ENCODE measurements at places on chromosomes 6 and 20.

- no peak for DNase-seq
These were observed 36.5 kb downstream of the JARID2 start for GRCh38 chr6:15282334-15282733.

GRCh38 chr6:21506126-21506525, 87.4 kb upstream of the SOX4 start:
- no peak for DNase-seq

DNA sequence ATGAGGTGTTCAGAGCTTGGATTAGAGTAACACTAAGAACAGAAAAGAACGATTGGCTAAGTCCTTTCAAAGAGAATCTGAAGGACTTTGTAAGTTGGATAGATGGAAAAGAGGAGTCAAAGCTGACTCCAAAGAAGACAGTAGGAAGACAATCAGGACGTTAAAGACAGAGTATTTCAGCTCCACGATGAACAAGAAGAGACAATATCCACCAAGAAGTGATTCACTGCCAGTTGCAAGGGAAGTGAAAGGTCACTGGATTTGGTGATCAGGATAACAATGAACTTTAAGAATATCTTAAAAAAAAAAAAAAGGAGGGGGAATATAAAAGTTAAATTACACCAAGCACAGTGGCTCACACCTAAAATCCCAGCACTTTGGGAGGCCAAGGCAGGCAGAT, 17.9 kb downstream of the REPS1 start:
- DNase-seq, result no peak

- DNase-seq, result no peak
These were observed 28.0 kb downstream of the CAP2 start for GRCh38 chr6:17421406-17421805.

GRCh38 chr6:124033501-124033900, 229.8 kb downstream of the NKAIN2 start:
- DNase-seq, result no peak

DNA sequence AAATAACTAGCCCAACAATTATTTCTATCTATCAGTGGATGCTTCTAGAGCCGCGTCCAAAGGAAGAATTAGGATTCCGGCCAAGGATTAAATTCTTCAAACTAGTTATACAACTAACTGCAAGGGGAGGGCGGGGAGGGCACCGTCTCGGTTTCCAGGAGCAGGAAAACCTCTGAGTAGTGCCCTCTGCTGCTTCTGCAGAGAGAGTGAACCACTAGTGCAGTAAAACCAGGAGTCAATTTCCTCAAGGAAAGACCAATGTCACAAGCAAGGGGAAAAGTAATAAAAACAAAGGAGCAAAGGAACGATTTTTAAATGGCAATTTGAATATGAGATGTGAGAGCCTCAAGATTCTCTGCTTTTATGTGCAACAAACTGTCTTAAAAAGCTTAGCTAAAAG, 16.5 kb upstream of the UBE2J1 start:
- no peak for DNase-seq

GRCh38 chr6:137728386-137729349, 138.4 kb upstream of the TNFAIP3 start:
- DNase-seq, result no peak

DNA sequence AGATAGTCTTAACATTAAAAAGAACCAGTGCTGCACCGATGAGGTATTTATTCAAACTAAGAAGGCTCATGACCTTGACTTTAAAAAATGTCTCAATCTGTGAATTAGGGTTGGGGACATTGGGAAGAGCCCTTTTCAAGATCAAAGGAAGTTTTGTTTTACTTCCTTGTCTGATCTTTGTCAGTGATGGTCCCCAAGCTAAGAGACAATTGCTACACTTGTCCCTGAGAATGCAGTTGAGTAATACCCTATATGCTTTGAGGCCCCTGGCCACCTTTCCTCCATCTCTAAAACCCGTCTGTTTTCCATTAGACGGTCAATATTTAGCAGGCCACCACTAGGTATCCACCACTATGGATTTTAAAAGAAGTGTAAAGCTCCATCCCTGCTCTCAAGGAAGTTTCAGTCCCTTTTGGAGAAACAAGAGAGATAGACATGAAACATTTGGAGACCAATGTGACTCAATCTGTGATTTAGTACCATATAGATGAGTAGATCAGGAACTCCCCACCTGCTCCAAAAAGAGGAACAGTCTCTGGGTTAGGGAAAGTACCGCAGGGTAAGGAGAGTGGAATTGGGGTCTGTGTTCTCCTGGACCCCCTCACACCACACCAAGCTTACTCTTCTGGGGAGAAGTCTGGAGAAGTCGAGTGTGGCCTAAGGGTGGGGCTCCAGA, 99.1 kb upstream of the ISM1 start:
- no peak for DNase-seq

DNA sequence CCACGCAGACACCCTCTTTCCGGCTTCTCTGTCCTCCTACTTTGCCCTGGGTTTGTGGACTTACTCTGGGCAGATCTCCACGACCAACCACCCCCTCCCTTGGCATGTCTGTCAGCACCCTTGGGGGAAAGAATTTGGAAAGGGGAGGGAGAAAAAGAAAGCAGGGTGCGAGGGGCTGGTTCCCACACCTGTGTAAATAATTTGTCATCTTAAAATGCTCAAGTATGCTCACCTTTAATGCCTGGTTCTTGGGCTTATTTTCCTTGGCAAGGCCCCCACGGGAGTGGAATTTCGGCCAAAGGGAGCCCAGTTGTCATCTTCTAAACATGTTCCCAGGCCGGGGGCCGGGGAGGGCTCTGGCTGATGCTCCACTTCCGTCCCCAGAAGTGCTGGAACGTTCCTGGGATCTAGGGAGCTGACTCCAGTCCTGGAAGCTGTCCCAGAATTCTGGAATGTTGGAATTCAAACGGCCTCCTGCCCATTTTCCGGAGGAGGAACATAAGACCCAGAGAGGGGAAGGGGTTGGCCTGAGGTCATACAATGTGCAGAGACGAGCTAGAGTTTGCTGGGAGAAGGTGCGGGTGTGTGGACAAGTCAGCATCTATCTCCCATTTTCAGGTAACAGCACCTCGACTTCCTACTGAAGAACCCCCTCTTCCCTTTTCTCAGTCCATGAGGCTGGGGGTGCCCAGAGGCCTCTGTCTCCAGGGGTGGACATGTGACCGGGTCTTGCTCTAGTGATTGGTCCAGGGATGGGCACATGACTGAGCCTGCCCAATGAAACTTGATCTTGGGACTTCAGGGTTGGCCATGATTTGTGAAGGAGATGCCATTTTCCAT, 122.3 kb downstream of the CEBPB start:
- no peak for DNase-seq

- DNase-seq, result no peak
These were observed 59.2 kb upstream of the TINAG start for GRCh38 chr6:54248994-54249393.

- DNase-seq, result no peak
These were observed 17.4 kb downstream of the COL20A1 start for GRCh38 chr20:63310265-63310991.

GRCh38 chr6:158467923-158468322, 92.0 kb upstream of the TMEM181 start:
- no peak for DNase-seq

DNA sequence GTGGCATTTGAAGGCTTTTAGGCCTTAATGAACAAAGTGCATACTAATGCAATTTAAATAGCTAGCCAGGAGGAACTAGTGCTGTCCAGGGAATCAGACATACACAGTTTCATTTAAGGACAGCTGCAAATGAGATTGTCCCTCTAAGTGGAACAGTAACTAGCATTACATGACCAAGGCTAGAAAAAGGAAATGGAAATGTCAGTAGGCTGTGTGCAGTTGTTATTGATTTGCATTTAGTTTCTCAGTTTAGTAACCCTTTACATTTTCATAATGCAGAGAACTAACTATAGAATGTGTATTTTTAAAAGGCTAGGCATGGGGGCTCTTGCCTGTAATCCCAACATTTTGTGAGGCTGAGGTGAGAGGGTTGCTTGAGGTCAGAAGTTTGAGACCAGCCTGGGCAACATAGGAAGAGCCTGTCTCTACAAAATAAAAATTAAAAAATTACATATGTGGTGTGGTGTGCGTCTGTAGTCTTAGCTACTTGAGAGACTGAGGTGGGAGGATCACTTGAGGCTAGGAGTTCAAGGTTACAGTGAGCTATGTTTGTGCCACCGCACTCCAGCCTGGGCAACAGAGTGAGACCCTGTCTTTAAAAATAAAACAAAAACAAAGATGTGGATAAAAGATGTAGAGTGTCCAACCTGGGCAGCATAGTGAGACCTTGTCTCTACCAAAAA, 468.0 kb downstream of the UTRN start:
- no peak for DNase-seq

DNA sequence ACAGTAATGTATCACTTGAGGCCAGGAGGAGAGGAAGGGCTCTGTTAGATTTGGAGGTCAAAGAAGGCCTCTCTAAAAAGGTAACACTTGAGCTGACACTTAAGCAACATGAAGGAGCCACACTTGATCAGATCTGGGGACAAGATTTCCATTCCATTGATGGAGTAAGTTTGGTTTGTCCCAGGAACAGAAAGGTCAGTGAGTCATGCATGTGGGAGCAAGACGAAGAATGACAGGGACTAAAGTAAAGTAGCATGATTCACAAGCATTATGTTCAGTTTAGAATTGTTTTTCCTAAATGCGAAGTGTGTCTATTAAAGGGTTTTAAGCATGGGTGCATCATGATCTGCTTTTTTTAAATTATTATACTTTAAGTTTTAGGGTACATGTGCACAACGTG, 47.4 kb downstream of the COL21A1 start:
- DNase-seq, result no peak

DNA sequence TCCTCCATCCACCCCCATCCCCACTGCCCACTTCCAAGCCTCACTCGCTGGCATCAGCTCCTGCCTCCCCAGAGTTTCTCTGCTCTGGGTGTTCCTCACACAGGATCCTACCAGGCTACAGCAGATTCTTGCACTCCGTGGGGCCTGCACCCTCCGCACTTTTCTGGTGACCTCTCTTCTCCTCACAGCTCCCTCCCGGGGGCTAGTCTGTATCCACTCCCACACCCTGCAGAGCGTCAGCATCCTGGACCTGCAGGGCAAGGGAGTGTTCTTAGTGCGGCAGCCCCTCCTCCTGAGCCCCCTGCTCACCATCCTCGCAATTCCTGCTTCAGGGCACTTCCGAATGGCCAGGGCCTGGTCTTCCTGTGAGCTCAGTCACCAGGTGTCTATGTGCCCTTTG, 224.2 kb downstream of the DLL1 start:
- DNase-seq, result no peak

- DNase-seq, result no peak
These were observed 697.3 kb downstream of the FRK start for GRCh38 chr6:115363379-115363778.

GRCh38 chr20:56409956-56410355, 2.1 kb upstream of the CASS4 start:
- no peak for DNase-seq

- no peak for DNase-seq
These were observed 32.1 kb downstream of the PSMG4 start for GRCh38 chr6:3290931-3291211.
